ENCODE measurements at places on chromosomes 11 and 22. TPM values are rescaled to one million over a fixed set of nuclear protein-coding genes. Genes with fewer than 3 reads are reported as not detected.
A peak's percentile ranks its signal among the peaks of the same experiment; 100 is the strongest.

Gene DRICH1
- 0.35 TPM for total RNA-seq

DNA sequence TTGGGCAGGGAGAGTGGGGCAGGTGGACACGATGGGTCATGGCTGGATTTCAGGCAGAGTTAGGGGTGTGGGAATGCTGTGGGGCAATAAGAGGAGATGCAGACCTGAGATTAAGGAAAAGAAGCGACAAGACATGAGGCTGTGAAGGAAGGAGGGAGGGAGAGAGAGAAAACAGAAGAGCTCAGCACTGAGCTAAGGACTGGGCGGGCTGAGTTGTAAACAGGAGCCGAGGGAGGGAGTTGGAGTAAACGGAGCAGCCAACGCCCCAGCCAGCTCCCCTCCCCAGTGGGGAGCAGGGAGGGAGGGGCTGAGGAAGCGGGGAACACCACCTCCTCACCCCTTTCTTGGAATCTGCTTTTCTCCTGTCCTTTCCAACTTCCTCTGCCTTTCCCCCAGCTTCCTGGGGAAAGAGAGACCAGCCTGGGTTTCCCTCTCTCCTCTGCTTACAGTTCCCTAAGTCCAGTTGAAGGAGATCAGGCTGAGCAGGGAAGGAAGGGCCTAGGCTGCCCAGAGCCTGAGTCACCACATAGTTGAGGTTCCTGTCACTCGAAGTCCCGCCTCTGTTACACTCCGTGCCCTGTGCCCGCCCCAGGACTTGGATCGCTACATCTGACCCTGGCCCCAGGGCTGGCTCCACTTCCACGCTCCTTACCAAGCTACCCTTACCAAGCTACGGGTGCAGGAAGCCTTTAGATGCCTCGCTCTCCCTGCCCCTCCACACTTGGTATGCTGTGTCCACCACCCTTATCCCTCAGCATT is 6.7 kb upstream of the AHNAK start:
- peak; percentile 90 for DNase-seq

DNA sequence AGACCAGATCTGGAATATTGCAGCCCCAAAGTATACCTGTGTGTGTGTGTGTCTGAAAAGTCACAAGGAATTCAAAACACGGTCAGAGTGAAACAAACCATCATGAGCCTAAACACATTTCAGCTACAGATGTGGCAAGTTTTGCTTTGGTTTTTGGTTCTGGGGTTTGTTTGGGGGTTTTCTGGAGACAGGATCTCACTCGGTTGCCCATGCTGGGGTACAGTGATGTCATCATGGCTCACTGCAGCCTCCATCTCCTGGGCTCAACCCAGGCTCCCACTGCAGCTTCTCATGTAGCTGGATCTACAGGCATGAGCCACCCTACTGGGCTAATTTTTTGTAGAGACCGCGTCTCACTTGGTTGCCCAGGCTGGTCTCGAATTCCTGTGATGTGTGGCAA is 41.4 kb upstream of the PHF21A start:
- no peak for DNase-seq

Gene DSCAML1
- 1.2 TPM for total RNA-seq
